ENCODE measurements at places on chromosomes 13 and 19. TPM values are rescaled to one million over a fixed set of nuclear protein-coding genes. Genes with fewer than 3 reads are reported as not detected.

DNA sequence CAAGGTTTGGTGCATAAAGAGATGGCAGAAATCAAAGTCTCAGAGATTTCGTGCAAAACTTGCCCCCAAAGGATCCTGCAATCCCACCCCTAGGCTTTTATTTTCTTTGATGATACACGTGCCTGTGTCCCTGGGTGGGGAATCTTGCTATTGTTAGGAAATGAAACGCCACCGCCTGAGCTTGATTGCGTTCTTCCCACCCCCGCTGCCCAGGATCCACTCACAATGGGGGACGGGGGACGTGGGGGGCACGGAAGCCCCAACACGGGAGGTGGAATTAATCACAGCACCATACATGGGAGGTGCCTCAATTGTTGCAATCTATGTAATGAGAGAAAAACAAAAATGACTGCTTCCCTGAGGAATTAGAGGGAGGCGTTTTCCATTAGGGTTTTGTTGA, 39.6 kb downstream of the ZNRF4 start:
- no peak overlapping the region for H3K27ac ChIP-seq
- no peaks in the 10 kb centered on the region for H3K27me3 ChIP-seq
- H3K36me3 ChIP-seq, result no peaks in the 10 kb centered on the region
- H3K4me1 ChIP-seq, result no peaks in the 10 kb centered on the region
- no peak for DNase-seq

GRCh38 chr19:56114051-56114777, 6.9 kb downstream of the ZNF787 start:
- H3K27ac ChIP-seq, result no peak overlapping the region
- H3K36me3 ChIP-seq, result no peaks in the 10 kb centered on the region
- no peak overlapping the region for H3K4me3 ChIP-seq
- DNase-seq, result no peak

The CRYL1 gene
- 35.4 TPM for total RNA-seq

DNA sequence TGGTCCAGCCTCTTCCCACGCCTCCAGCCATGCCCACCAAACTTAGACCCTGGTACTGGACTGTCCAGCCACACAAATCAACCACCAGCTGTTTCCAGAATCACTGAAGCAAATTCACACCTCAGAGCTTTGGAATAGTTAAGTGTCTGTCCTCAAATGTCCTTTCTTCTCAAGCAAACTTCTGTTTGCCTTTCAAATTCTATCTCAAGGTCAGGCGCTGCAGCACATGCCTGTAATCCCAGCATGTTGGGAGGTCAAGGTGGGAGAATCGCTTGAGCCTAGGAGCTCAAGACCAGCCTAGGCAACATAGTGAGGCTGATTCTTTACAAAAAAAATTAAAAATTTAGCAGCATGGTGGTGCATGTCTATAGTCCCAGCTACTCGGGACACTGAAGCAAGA, 19.4 kb upstream of the PRODH2 start:
- no peaks in the 10 kb centered on the region for H3K4me1 ChIP-seq
- DNase-seq, result no peak
- H3K27me3 ChIP-seq, result no peaks in the 10 kb centered on the region
- H3K36me3 ChIP-seq, result no peaks in the 10 kb centered on the region
- no peak overlapping the region for H3K4me3 ChIP-seq

DNA sequence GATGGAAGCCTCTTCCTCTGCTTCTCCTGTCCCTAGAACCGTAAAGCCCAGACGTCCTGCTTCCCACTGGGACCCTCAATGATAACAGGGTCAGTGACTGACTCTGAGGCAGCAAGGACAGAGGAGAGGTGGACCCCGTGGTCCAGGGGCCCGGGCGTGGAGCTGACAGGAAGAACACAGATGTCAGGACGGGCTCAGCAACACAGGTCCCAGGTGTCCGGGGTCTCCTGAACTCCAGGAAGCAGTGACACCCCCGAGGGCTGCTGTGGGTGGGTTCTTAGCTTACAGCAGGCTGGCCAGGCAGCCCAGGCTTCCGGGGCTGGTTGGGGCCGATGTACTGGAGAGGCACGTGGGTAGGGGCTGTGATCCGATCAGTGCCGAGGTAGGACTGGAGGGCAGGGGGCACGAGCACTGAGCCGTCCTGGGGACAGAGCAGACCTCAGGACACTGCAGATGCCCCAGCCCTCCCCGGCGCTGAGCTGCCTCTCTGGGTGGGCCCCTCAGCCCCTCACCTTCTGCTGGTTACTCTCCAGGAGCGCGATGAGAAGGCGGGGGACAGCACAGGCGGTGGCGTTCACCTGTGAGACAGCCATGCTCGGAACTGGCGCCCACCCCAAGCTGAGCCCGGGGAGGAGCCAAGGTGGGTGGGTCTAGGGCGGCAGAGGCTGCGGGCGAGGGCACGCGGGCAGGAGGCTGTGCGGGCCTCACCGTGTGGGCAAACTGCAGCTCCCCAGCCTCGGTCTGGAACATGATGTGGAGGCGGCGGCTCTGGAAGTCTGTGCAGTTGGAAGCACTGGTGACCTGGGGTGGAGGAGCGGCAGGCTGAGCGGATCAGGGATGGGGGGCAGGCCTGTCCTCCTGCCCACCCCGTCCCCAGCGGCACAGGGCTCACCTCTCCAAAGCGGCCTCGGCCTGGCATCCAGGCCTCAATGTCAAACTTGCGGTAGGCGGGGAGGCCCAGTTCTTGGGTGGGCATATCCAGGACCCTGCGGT, 3.6 kb upstream of the CCER2 start:
- H3K4me3 ChIP-seq, result no peak overlapping the region
- H3K36me3 ChIP-seq, result no peaks in the 10 kb centered on the region
- H3K27ac ChIP-seq, result no peak overlapping the region

Measured in vagina (tissue), 2 donors.